ENCODE measurements at places on chromosomes 5 and 9.
A peak's percentile ranks its signal among the peaks of the same experiment; 100 is the strongest.

DNA sequence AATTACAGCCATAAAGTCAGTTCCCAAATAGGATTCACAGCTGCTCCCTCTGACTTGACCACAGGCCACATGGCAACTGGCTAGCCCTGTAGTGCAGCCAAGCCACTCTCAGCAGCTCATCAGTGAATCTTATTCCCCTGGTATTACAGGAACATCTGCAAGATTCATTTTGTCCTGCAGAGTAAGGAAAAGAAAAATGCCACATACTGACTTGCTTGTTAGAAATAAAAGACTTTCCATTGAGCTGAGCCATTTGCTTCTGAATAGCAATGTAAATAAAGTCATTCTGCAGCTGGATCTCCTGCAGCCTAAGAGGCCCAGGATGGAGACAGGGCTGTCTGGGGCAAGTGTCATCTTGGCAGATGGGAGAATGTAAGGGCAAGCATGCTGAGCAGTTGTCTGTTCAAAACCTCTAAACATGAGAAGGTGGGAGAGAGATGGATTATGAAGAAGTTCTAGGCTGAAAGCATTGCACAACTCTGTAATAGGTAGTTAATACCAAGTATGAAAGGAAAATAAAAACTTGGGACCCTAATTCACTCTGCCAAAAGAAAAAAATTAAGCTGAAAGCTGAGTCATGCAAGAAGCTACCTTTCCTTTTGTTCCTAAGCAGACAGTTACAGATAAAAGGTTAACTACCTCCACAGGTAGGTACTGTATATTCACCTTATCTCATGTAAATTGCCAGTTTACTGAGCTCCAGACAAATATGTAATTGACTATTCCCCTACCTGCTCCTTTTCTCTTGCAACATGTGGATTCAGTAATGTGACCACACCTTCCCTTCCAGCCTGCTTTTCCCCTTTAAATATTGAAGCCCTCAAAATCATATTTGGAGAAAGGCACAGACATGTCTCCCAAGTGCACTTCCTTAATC lies 244.4 kb upstream of the RAI14 start:
- DNase-seq, result no peak

DNA sequence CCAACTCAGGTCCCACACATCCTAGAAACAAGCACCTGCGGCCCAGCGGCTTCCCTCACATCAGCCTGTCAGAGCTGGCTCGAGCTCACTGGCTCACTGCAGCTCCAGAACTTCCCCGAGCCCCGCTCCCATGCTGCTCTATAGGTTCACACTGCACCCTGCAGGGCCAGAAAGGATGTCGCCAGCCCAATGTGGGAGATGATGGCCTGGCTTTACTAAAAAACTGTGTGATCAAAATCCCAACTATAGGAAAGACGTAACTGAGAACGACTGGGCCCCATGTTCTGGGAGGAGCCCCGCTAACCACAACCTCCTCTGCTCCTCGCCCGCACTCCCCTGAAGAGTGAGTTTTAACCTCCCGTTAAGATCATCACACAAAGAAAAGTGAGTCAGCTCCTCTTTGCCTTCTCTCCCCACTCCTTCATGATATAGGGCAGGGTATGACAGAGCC lies 4.6 kb downstream of the SURF4 start:
- DNase-seq, result no peak

DNA sequence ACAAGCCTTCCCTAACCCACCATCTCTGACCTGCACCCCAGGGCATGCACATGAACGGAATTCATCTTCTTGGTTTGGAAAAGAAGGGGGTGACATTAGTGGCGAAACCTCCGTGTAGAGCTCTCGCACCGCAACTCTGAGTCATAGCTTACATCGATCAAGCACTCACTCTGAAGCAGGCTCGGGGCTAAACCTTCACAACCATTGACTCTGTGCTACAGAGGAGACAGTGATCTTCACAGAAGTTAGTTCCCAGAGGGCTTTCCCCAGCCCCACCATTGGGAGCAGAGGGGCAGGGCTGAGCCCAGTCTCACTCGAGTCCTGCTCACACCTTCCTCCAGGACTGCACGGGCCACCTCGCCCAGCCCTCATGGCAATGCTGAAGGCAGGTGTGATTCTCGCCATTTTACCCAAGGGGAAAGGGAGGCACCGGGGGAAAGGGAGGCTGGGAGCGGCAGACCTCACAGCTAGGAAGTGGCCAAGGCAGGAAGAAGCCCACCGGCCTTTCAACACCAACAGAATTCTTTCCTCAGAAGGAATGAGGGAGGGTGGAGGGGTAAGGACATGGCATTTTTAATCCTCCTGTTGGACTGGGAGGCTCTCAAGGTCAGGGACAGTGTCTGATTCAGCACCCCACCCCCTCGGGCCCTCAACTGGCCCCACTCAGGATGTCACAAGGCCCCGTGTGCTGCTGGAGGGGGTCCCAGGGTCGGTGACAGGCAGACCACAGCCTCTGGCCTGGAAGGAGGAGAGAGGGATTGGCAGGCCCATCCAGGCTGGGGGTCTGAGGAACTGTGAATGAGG lies 25.9 kb upstream of the IL17B start:
- DNase-seq, result no peak

DNA sequence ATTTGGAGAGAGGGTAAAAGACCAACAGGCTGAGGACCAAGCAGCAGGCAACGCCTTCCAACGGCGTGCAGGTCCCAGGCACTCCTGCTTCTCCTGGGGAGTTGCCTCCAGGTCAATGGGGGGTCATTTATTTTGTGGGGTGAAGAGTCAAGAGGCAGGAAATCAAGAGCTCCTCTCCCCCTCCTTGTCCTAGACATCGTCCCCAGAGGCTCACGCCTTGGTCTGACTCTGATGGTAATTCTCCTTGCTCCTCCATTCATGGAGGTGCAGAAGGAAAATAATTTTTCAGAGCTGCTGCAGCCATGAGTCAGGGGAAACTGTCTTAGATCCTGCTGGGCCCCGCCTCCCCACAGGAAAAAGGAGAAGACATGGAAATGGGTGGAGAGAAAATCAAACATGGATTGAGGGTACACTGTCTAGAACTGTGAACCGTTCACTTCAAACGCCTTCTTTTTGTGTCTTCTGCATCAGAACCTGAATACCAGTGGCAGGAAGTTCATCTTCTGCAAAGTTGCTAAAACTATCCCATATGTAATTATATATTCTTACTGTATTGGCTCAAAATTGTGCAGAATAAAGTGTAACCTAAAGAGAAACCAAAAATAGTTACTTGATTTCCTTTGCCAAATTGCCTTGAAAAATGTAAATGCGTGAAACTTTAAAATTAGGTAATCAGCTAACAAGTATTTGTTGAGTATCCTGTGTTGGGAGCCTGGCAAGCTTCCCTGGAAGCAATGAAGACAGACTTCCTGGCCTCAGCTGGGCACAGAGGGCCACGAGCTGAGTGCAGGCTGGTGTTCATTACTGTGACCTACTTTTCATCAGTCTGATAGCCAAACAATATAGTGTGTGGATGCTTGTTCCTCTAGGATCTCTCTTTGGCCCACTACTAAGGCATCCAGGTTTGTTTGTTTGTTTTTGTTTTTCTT lies 142.0 kb downstream of the CMYA5 start:
- no peak for DNase-seq

DNA sequence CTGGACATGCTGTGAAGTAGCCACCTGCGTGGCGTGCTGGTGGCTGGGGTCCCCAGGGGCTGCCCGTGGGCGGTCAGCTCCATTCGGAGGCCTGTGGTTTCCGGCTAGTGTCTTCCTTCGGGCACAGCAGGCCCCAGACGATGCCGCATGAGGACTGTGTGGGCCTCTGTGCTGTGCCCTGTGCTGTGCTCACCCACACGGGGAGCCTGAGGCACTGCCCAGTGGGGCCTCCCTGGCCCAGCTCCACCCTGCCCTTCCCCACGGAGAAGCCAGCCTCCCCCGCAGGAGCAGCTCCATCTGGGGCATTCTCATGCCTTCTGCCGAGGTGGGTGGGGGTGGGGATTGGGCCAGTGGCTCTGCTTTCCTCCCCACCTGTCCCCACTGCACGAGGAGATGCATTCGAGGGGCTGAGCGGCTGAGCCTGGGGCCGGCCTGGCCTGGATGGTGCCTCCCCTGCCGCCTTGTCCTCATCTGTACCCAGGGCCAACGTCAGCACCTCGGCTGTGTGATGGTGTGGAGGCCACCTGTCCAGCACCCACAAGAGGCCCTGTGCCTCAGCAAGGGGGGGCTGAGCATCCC lies 24.2 kb downstream of the RXRA start:
- no peak for DNase-seq

GRCh38 chr5:176843673-176844072 lies 33.3 kb downstream of the UNC5A start:
- DNase-seq, result no peak

DNA sequence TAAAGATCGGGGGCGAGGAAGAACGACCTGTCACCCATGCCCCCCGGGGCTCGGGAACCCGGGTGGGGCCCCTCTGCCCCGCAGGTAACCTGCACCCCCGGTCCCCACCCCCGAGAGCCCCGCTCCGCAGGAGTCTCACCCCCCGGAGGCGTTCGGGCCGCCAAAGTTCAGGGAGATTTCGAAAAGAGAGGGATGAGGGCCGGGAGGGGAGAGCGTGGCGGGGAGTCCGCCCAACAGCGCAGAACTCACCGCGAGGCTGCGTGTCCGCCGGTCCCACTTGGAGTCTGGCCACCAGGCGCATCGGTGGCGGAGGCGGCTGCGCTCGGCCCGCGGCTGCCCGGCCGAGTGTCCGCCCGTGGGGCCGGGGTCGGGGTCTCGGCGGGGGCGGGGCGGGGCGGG lies at the start of gene PHF19:
Gene PHF19 (minus strand): TSS at position 347 of the 399 bp plus-strand sequence. CDS start 2,447 bp downstream, outside the sequence.
- peak; percentile 50 for DNase-seq

DNA sequence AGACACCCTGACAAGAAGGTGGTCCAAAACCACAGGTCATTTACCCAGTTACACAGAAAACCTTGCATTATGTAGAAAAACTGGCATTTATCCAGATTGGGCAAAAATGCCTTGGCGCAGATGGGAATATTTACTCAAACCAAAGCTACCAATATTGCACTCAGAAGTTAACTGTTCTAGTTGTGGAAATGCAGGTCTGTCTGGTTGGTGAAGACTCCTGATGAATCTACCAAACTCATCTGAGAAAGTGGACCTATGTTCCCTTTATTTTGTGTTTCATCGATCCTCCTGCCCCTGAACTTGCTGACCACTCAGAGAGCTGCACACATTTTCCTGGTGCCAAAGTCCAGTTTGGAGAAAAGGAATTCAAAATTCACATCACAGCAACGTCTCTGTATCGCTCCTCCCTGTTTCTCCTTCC lies 85.2 kb upstream of the ALDH1A1 start:
- DNase-seq, result no peak

- DNase-seq, result no peak
These were observed 8.4 kb upstream of the PSD2 start for GRCh38 chr5:139787257-139787567.

GRCh38 chr5:107402434-107403227 lies 268.1 kb downstream of the EFNA5 start:
- no peak for DNase-seq

DNA sequence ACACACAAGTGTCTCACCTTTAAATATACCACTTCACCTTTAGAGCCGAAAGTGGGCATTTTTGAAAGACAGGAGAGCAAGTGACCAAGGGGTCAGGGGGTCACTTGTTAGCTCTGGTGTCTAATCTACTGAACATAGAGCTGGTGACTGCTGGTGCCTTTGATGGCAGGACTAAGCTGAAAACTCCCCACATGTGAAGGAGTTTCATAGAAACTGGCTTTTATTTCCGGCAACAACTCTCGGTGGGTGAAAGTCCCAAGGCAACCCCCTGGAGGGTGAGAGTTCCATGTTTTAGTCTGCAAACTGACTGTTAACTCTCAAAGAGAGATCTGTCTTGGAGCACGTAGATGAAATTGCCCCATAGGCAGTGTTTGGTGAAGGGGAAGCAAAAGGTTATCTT lies 466.9 kb downstream of the DMRTA1 start:
- DNase-seq, result no peak

GRCh38 chr5:60382716-60383115 lies 317.2 kb downstream of the DEPDC1B start:
- peak; percentile 27 for DNase-seq

DNA sequence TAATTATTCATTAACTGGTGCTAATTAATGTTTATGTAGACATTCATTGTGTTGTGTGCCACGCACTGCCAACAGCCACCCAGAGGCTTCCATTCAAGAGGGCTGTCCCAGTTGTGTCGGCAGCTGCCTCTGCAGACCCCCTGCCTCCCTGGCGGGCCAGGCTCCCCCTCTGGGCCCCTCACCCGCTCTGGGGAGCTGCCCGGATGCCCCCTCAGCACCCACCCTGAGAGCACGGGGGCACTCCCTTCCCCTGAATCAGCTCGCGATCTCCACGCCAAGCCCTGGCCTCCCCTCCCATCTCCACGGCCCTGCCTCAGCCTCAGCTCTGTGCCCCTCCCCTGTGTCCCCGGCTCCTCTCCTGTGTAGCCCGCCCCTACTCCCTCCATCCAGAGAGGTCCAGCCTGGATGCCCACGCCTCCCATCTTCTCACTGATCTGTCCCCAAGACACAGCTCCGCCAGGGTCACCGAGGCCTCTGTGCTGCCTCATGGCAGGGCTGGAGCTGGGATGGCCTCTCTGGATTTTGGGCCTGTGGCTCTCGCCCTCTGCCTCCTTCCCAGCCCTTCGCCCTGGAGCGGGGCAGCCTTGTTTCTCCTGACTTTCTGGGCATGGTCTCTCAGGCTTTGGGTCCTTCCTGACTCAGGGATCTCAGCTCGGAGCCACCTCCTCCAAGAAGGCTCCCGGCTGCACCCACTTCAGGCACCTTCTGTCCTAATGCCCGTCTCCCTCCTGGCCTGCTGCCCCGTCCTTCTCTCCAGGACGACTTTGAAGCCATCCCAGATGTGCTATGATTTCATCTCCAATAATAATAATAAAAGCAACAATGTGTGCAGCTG lies 16.0 kb upstream of the SLC9A3 start:
- DNase-seq, result no peak
